ENCODE measurements at places on chromosomes 2 and 18. TPM values are rescaled to one million over a fixed set of nuclear protein-coding genes. Genes with fewer than 3 reads are reported as not detected.

The AP1S3 gene
- 41.1 TPM for total RNA-seq

GRCh38 chr18:8262221-8262620, 347.0 kb upstream of the RAB12 start:
- DNase-seq: no peak

The PSMG2 gene
- 47.7 TPM for total RNA-seq

The FAM237A gene
- not detected for total RNA-seq

GRCh38 chr18:51711298-51711889, 513.9 kb upstream of the MEX3C start:
- DNase-seq: no peak

The FAM124B gene
- total RNA-seq: not detected

DNA sequence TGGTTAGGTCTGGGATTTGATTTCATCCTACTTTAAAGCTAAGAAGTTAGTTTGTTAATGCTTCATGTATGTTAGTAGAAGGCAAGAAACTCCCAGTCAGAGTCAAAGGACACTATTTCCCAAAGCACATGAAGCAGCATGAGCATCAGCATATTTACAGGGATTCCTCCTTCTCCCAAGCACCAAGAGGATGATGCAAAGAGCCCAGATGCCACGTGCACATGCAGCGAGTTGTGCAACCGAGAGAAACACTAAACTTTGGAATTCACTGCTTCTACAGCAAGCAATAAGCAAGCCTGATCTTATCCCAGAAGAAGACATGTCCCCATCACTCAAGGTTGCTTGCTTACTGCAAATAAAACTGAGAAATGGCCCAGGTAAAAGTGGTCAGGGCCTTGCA, 32.5 kb downstream of the CPO start:
- no peak for DNase-seq

DNA sequence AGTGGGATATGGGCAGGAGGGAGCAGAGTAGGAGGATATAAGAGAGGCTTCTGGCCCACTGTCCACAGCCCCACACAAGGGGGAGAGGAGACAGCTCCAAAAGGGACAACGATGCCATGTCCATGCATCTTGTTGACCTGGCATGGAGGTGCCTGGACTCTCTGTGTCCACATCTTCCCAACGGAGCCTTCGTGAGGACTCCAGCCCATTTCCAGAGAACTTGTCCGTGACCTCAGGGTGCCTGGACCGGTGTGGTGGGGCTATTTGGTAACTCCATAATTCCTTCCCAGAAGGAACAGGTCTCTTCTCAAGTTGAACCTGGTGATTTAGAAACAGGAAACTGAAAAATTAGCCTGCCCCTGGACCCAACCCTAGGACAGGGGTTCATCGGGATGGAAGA, 133.9 kb downstream of the CYP26B1 start:
- no peak for DNase-seq

The ROCK1 gene
- 50.8 TPM for total RNA-seq
